ENCODE measurements at places on chromosomes 7 and 10.

DNA sequence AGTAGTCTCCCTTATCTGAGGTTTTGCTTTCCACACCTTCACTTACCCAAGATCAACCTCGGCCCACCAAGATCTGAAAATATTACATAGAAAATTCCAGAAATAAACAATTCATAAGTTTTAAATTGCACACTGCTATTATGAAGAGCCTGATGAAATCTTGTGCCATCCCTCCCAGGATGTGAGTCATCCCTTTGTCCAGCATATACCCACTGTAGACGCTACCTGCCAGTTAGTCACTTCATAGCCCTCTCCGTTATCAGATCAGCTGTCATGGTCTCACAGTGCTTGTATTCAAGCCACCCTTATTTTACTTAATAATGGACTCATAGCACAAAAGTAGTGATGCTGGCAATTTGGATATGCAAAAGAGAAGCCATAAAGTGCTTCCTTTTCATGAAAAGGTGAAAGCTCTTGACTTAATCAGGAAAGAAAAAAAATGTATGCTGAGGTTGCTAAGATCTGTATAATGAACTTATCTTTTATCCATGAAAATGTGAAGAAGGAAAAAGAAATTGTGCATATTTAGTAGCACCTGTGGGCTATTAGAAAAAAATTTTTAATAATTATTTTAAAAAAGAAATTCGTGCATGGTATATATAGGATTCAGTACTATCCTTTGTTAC is 9.8 kb upstream of the MRPS16 start:
- DNase-seq, result no peak

DNA sequence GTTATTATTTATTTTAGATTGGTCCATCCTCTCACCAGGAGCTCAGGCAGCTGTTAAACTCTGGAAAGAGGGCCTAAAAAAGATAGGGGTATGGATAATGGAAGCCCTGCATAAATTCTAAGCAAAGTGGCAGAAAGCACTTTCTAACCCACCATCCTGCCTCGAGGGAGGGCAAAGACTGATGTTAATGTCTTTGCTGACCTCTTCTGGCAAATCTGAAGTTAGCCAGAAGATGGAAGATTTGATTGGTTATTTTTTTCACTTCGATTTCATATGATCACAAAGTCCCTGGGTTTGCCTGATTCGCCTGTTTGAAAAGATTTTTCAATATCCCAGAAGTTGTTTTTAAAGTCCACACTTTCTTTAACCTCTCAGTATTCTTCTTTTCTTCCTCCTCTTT is 24.8 kb downstream of the OR9A2 start:
- DNase-seq, result no peak

GRCh38 chr10:131363416-131363815 is 51.9 kb upstream of the TCERG1L start:
- DNase-seq, result no peak

DNA sequence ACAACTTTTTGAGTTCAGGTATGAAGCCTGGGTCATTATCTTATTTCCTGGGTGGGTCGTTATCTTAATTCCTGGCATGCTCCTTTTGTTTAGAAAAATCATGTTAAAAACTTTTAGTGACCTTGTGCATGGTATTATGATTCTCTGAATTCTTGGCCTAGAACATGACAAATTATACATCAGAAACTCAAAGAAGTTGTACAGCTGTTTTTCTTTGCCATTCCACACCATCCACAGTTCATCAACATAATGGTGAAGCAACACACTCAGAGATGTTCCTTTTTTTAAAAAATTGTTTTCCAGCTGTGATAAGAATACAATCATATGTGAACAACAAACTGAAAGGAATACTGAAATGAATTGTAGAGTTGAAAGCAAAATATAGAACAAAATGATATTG is 149.2 kb upstream of the SEMA3D start:
- no peak for DNase-seq

DNA sequence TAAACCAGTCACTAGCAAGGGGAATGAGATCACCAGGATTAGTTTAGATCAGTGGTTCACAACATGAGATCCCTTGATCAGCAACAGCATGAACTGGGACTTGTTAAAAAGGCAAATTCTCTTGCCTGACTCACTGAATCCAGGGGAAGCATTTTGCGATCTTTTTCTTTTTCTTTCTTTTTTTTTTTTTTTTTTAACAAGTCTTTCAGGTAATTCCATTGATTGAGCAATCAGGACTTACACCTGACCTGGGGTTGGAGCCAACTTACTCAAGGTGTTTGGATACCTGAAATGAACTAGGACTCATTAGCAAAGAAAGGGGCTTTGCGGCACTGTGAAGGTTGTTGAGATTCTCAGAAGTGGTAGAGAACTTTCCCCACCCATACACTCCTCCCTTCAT is 47.1 kb upstream of the PRR15 start:
- DNase-seq, result no peak

DNA sequence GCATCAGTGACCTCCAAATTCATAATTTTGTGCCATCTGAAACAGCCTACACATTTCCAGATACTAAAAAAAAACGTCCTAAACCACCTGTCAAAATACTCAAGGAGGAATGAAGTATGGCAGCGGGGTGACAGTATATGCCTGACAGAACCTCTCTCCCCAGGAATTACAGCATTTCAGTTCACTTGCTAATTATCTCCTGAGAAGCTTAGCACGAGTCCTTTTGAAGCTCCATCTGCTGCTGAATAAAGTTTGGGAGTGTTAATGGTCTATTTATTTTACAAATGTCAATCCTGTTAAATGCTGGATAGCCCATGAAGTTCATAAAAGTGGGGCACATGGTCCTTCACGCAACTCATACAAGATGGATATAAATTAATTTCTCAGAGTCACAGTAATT is 29.4 kb upstream of the ANLN start:
- no peak for DNase-seq

GRCh38 chr7:81462672-81463071 is 307.2 kb downstream of the HGF start:
- no peak for DNase-seq

DNA sequence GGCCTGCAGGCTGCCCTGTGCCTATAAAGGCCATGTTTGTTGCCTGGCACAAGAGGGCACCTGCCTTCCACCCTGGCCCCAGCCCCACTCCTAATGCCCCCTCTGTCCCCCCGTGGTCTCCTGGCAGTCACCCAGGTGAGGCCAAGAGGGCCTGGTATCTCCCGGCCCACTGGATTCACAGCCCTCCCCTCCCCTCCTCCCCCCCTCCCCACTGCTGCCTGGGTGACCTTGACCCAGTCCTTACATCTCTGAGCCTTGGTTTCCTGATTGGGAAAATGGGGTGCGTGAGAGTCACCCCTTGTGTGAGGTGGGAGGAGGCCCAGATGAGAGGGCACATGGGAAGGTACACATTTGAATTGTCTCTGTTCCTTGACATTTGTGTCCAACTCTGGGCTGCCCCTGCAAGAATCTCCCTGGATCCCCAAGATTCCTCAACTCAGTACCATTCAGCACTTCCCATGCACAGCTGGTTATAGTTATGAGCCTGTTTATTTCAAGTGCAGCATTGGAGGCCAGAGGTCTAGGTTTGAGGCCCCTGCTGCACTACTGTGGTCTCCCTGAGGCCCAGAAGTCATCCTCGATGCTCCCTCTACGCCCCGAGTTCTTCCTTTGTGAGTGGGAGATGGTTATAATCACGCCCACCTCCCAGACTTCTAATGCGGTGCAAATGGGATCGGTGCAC is 58.9 kb downstream of the TMEM270 start:
- DNase-seq, result no peak

DNA sequence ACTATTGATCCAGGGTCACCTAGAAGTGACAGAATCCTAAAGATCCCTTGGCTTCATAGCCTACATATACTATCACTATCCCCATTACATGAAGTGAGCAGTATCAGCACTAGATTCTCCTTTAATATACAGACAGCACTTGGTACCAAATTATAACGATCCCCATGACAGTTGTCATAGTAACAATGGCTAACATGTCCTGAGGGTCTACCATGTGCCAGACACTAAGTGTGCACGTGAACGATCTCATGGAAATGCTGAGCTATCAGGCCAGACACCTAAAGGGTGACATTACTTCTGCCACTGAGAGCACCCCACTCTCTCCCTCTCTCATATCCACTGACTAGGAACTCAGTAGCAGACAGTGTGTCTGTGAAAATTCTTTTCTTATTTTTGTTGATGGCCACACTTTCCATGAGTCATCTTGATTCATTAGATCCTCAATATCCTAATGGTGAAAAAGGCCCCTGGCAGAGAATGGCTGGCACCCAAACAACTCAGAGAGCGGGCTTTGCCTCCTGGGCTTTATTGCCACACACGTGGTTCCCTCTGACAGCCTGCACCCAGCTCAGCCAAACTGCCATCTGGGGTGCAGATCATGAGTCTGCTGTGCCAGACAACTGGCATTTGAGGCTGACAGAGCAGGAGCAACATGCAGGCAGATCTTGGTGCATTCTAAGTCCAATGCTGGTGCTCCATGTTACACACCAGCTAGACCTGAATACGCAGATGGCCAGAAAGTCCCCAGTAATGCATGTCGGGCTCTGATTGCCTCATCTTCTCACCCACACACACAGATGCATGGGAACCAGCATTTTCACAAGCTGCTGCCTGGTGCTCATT is 176.3 kb downstream of the DGKI start:
- DNase-seq, result no peak

DNA sequence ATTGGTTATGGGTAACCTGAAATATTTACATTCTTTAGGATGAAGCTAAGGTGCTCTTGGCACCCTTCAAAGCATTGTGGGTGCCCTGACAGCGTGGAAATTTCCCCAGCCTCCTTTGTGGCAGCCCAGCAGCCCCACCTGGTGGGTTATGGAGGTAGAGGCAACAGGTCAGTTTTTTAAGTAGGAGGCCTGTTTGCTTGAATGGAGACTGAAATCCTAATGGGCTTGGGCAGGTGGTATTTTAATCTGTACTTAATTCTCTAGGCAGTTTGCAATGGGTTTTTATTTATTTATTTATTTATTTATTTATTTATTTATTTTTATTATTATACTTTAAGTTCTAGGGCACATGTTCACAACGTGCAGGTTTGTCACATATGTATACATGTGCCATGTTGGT is 139.4 kb downstream of the EPC1 start:
- DNase-seq, result peak; percentile 58

DNA sequence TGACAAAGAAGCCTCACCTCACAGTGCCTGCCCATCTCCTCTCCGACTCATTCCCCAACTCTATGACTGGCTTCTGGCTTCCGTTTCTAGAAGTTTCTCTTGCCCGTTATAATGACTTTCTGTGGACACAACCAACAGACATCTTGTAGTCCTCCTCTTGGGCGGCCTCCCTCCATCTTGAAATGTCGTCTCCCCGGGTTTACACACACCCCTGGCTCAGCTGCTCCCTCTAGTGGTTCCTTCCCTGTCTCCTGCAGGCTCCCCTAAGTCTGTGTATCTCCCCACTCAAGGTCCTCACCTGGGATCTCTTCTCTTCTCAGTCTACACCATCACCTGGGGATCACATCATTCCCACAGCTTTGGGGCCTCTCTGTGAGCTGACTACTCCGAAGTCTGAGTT is 123.4 kb upstream of the NEBL start:
- peak; percentile 82 for DNase-seq

GRCh38 chr7:147539685-147540084 is 1050.9 kb upstream of the C7orf33 start:
- no peak for DNase-seq

- DNase-seq, result no peak
Measured at GRCh38 chr7:105816266-105816843, 60.0 kb downstream of the ATXN7L1 start.

DNA sequence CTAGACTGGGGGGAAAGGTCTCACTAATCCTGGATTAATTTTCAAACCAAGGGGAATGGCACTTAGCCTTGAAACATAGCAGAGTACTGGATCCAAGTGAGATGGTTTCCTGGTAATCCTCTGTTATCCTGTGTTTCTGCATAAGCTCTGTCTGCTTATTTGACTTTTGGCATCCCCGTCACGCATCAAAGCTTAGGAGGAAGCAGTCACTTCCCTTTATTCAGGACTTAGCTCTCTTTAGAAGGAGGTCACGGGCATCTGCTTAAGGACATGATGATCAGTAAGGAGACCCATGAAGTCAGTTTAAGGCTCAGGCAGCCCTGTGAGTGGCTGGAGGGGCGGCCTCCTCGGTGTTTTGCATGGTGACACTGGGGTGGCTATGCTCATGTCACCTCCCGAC is 30.0 kb downstream of the TSPAN15 start:
- no peak for DNase-seq

- DNase-seq, result no peak
Measured at GRCh38 chr7:88465600-88465999, 158.9 kb upstream of the STEAP4 start.

DNA sequence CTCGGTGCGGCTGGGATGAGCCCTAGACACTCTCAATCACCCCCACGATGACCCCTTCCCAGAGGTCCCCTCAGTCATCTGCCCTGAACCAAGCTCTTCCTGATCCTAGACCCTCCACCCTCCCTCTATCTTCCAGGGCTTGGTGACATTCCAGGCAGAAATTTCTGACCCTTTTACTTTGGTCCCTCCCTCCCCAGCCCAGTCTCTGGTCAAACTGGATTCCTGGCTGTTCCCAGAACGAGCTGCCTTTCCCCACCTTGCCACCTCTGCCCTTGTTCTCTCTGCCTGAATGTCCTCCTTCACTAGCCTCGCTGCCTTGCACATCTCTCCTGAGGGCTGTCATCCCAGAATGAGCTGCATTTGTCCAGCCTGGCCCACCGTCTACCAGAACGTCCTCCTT is 1.3 kb upstream of the CLDN4 start:
- no peak for DNase-seq

DNA sequence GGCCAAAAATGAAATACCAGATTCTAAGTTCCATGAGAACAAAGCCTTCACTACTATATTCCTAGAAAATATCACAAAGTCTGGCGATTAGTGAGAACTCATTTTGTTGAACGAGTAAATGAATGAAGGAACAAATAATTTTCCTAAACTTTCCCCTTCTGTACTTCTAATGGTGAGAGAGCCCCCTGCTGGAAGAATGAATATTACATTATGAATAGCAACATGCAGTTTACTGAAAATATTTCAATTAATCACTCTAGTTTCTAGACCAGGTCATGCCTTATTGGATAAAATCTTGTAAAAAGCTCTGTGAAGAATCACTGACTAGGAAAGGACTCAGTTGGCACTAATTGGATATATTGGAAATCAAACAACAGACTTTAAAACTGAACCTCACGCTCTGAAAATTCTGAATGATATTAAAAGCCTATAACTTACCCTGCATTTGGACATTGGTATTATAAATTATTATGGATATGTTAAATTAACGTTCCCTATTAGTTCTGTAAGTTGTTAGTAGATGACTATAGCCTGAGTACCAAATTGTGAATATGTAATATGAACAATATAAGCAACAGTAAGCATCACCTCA is 32.4 kb upstream of the MTPN start:
- peak; percentile 53 for DNase-seq

GRCh38 chr10:34024693-34025425 is 690.4 kb upstream of the NRP1 start:
- no peak for DNase-seq

DNA sequence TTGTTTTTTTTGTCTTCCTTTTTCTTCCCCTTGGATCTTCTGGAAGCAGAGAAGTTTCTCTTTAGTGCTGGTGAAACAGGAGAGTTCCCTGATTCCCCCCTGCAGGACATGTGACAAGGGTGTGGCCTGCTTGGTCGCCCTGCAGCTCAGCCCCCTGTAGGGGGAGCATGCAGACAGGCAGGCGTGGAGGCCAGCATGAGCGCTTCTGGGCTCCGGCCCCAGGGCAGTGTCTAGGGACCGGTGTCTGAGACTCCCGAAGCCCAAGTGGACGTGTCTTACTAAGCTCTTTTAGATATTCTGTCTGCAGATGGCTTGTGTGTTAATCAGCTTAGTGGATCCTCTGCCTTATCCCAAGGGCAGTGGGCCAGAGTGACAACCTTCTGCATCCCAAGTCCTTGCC is 26.1 kb downstream of the PRSS58 start:
- DNase-seq, result no peak

Measured in NCI-H146 (cell line).